ENCODE measurements at places on chromosomes 11 and 22.

DNA sequence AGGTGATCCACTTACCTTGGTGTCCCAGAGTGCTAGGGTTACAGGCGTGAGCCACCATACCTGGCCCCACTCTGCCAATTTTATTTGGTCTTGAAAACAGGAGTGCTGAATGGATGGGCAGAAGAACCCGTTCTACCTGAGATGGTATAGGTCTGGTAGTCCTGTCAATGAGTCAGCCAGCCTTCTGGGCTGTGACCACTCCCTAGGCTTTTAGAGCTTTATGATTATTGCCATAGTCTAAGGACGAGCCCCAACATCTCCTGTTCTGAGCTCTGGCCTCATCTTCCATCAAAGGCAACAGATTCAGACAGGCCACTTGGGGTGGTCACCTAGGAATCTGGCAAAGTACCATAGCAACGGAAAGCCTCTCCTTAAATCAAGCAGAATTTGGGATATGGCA is 11.5 kb downstream of the ZDHHC5 start:
- H3K27me3 ChIP-seq, result no peaks in the 10 kb centered on the region
- H3K27ac ChIP-seq, result no peak overlapping the region
- no peak for DNase-seq

DNA sequence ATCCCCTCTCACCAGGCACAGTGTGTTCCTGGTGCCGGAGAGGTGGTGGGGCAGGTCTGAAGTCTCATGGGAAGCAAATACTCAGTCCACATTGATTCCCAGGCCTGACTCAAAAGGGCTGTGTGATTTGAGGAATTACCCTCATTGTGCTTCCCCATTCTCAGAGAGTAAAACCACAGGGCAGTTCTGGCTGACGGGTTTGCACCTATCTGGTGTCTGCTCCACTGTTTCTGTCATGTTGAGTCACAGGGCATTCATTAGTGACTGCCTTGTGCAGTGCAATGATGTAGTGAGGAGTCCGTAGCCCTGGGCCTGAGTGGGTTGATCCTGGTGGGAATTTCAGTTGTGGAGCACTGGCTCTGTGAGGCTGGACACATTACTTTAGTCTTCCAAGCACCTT is 85.2 kb upstream of the ARHGAP20 start:
- H3K4me1 ChIP-seq, result no peaks in the 10 kb centered on the region
- H3K27me3 ChIP-seq, result no peaks in the 10 kb centered on the region
- no peaks in the 10 kb centered on the region for H3K36me3 ChIP-seq
- DNase-seq, result peak; percentile 46
- H3K27ac ChIP-seq, result no peak overlapping the region

- no peaks in the 10 kb centered on the region for H3K36me3 ChIP-seq
- H3K4me1 ChIP-seq, result peaks cover 20% of the 10 kb centered on the region
- no peak overlapping the region for H3K27ac ChIP-seq
- no peaks in the 10 kb centered on the region for H3K27me3 ChIP-seq
- no peak for DNase-seq
These were observed 119.4 kb upstream of the CLPB start for GRCh38 chr11:72553706-72554105.

DNA sequence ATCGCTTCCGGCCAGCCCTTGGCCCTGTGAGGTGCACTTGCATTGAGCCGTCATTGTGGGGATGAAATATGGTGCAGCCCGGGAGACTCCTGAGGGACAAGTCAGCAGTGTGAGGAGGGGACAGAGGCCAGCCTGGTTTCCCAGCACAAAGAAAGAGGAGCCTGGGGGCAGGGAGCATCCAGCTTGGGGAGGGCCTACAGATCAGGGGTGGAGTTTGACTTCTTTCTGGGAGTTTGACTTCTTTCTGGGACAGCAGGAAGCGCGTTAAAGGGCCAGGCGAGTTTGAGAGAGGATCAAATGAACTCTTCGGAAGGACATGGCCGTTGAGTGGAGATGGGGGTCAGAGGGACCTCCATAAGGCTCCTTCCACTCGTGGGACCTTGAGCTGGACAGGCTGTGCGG is 91.9 kb downstream of the LRRC32 start:
- DNase-seq, result peak; percentile 82
- peak overlapping the region; percentile 81 for H3K27ac ChIP-seq
- no peaks in the 10 kb centered on the region for H3K36me3 ChIP-seq
- H3K4me3 ChIP-seq, result no peak overlapping the region

- DNase-seq, result no peak
- H3K27ac ChIP-seq, result no peak overlapping the region
- H3K4me3 ChIP-seq, result no peak overlapping the region
- H3K36me3 ChIP-seq, result no peaks in the 10 kb centered on the region
- H3K27me3 ChIP-seq, result peaks cover 2% of the 10 kb centered on the region
These were observed 34.3 kb upstream of the ASPHD2 start for GRCh38 chr22:26394777-26395176.

DNA sequence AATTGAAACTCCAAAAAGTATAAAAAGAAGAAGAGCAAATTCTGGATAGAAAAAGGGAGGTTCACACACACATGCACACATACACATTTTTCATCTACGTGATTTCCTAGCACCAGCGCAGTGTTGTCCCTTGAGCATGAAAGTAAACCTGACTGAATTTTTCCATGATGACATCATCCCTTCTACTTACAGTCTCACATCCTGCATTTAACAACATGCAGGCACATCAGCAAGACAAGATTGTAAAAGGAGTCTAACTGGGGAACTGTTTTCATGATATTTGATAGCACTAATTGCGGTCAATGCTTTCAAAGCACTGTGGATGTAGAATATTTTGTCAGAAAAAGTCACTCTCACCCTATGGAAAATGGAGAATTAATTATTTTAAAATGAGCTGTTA is 36.6 kb downstream of the GAS2 start:
- peak overlapping the region; percentile 57 for H3K27ac ChIP-seq
- no peak overlapping the region for H3K4me3 ChIP-seq
- H3K4me1 ChIP-seq, result no peaks in the 10 kb centered on the region
- DNase-seq, result peak; percentile 94

DNA sequence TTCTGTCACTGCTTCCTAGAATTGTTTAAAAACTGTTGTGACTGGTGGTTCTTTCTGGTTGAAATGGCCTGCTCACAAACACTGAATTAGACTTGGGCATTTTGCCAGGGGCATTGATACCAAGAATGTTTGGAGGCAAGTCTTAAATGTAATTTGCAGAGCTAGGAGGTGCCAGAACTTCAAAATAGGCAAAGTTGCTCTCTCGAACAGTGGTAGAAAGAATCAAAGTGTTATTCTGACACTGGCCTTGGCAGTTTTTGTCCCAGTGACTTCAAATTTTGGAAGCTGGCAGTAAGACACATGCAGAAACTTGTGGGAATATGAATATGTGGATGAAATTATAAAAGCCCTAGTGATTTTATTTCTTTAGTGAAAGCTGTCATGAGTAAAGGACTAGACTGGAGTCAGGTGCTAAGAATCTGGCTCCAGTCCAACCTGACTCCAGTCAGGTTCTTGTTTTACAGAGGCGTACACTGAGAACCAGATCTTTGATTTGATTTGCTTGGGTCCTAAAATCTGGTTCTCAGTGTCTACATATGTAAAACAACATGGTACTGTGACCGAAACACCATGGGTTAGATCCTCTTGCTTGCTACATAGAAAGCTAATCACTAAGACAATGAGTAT is 20.9 kb downstream of the SVIP start:
- DNase-seq, result no peak
- H3K36me3 ChIP-seq, result no peaks in the 10 kb centered on the region
- H3K27ac ChIP-seq, result peak overlapping the region; percentile 74
- H3K4me3 ChIP-seq, result no peak overlapping the region
- H3K27me3 ChIP-seq, result no peaks in the 10 kb centered on the region
- peaks cover 3% of the 10 kb centered on the region for H3K4me1 ChIP-seq

DNA sequence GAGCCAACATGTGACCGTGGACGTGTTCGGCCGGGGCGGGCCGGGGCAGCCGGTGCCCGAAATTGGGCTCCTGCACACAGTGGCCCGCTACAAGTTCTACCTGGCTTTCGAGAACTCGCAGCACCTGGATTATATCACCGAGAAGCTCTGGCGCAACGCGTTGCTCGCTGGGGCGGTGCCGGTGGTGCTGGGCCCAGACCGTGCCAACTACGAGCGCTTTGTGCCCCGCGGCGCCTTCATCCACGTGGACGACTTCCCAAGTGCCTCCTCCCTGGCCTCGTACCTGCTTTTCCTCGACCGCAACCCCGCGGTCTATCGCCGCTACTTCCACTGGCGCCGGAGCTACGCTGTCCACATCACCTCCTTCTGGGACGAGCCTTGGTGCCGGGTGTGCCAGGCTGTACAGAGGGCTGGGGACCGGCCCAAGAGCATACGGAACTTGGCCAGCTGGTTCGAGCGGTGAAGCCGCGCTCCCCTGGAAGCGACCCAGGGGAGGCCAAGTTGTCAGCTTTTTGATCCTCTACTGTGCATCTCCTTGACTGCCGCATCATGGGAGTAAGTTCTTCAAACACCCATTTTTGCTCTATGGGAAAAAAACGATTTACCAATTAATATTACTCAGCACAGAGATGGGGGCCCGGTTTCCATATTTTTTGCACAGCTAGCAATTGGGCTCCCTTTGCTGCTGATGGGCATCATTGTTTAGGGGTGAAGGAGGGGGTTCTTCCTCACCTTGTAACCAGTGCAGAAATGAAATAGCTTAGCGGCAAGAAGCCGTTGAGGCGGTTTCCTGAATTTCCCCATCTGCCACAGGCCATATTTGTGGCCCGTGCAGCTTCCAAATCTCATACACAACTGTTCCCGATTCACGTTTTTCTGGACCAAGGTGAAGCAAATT is 1.8 kb downstream of the FUT4 start:
- H3K4me1 ChIP-seq, result peaks cover 27% of the 10 kb centered on the region
- no peak overlapping the region for H3K27ac ChIP-seq
- no peak for DNase-seq
- H3K4me3 ChIP-seq, result peak overlapping the region; percentile 69

DNA sequence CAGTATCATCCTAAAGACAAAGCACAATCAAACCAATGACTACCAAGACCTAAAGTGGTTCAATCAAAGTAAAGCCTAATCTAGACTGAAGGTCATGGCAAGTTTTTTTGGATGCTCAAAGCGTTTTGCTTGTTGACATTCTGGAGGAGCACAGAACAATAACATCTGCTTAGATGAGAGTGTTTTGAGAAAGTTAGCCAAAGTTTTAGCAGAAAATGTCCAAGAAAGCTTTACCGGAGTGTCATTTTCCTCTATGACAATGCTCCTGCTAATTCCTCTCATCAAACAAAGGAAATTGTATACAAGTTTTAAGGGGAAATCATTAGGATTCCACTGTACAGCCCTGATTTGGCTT is 256.9 kb upstream of the FAT3 start:
- no peak overlapping the region for H3K4me3 ChIP-seq
- peak; percentile 76 for DNase-seq
- no peaks in the 10 kb centered on the region for H3K4me1 ChIP-seq
- H3K27ac ChIP-seq, result no peak overlapping the region

DNA sequence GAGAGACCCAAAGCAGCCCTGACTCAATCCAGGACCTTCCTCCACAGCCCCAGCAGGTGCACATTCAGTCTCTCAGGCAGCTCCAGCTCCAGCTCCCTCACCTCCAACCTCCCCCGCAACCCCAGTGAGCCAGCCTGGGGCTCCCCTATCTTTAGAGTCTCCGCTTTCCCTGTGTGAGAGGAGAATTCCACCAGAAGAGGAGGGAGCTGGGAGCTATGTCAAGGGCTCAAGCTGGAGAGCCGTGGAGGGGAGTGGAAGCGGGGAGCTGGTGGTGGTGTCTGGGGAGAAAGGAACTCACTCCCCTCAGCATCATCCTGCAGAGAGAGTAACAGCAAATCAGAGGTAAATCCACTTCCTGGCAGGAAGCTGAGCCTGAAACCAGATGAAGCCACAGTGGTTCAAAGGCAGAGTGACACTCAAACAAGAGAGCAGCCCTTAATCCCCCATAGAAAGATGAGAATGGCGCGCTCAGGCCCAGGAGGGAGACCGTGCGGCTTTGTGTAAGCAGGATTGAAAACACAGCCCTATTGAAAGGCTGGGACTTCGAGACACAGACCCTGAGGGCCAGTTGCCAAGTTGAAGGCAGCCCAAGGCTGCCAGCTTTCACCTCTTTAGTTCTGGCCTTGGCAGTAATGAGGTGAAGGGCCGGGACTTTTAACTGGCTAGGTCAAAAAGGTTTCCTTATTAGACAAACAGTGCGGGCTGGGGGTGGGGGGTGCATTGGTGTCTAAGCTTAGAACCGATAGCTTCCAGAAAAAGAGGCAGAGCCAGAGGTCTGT is 21.4 kb upstream of the CDON start:
- no peaks in the 10 kb centered on the region for H3K36me3 ChIP-seq
- H3K27me3 ChIP-seq, result no peaks in the 10 kb centered on the region
- DNase-seq, result no peak
- H3K4me1 ChIP-seq, result peaks cover 22% of the 10 kb centered on the region

GRCh38 chr11:126920833-126921232 is 79.7 kb downstream of the KIRREL3 start:
- no peaks in the 10 kb centered on the region for H3K36me3 ChIP-seq
- peaks cover 3% of the 10 kb centered on the region for H3K4me1 ChIP-seq
- no peak for DNase-seq

DNA sequence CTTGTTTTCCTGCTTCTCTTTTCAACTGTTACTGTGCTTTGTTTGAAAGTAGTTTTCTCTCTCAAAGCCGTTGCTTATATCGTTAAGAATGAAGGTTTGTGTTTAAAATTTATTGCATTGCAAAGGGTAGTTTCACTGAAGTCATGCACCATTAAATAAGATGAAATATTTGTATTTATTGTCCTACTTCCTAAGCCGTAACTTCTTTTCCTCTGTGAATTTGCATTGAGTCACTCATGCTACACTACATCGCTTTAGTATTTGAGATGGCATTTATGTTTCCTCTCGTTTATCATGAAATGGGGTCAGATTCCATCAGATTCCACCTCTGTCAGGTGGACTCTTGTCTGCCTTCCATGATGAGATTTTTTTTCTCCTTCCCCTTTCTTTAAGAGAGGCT is 65.8 kb upstream of the RASSF10 start:
- DNase-seq, result no peak
- peaks cover 25% of the 10 kb centered on the region for H3K36me3 ChIP-seq
- no peak overlapping the region for H3K27ac ChIP-seq
- H3K4me3 ChIP-seq, result no peak overlapping the region
- no peaks in the 10 kb centered on the region for H3K27me3 ChIP-seq
- H3K4me1 ChIP-seq, result peaks cover 2% of the 10 kb centered on the region

GRCh38 chr11:35029979-35030682 is 108.8 kb upstream of the CD44 start:
- H3K27ac ChIP-seq, result no peak overlapping the region
- H3K4me1 ChIP-seq, result peaks cover 8% of the 10 kb centered on the region
- no peak for DNase-seq
- H3K36me3 ChIP-seq, result no peaks in the 10 kb centered on the region
- no peaks in the 10 kb centered on the region for H3K27me3 ChIP-seq

DNA sequence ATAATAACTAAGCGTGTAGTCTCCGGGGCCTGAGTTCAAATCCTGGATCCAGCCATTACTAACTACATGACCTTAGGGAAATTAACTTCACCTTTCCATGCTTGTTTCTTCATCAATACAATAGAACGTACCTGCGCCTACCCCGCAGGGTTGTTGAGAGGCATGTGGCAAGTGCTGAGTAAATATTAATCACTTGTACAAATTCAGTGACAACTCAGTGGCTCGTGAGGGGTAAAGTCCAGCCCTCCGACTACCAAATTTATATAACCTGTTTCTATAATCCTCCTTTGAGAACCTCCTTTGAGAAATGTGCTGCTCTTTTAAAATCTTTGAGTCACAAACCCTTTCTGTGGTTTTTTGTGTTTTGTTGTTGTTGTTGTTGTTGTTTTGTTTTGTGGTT is 49.8 kb downstream of the FEZ1 start:
- H3K36me3 ChIP-seq, result no peaks in the 10 kb centered on the region
- peaks cover 11% of the 10 kb centered on the region for H3K27me3 ChIP-seq
- peaks cover 9% of the 10 kb centered on the region for H3K4me1 ChIP-seq
- DNase-seq, result no peak
- no peak overlapping the region for H3K4me3 ChIP-seq
- H3K27ac ChIP-seq, result no peak overlapping the region

GRCh38 chr11:118633319-118633690 is 25.9 kb downstream of the PHLDB1 start:
- DNase-seq, result no peak
- no peak overlapping the region for H3K27ac ChIP-seq
- no peaks in the 10 kb centered on the region for H3K27me3 ChIP-seq
- peaks cover 92% of the 10 kb centered on the region for H3K36me3 ChIP-seq
- H3K4me1 ChIP-seq, result peaks cover 71% of the 10 kb centered on the region

All from muscle of leg (tissue), 16 donors.